ENCODE measurements at places on chromosomes 6 and 20.
A peak's percentile ranks its signal among the peaks of the same experiment; 100 is the strongest.

- no peak for DNase-seq
Observed at GRCh38 chr20:25274891-25275812, 27.3 kb downstream of the PYGB start.

GRCh38 chr20:41044409-41045062, 15.9 kb downstream of the TOP1 start:
- DNase-seq, result no peak

DNA sequence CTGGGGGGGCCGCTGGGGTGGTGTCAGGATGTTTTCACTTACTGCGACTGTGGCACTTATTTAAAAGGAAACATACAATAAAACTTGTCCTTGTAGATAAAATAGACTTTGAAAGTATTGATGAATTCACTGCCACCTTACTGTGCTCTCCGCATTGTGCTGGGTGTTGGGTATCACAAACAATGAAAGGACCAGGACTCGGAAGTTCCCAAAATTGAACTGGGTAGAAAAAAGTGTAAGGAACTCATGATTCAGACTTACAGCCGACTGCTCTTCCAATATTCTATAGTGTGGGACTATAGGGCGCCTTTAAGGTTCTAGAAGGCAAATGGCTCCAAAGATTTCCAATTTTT, 32.1 kb upstream of the ID4 start:
- DNase-seq, result no peak

GRCh38 chr6:4253604-4254231, 118.3 kb upstream of the ECI2 start:
- DNase-seq, result no peak

DNA sequence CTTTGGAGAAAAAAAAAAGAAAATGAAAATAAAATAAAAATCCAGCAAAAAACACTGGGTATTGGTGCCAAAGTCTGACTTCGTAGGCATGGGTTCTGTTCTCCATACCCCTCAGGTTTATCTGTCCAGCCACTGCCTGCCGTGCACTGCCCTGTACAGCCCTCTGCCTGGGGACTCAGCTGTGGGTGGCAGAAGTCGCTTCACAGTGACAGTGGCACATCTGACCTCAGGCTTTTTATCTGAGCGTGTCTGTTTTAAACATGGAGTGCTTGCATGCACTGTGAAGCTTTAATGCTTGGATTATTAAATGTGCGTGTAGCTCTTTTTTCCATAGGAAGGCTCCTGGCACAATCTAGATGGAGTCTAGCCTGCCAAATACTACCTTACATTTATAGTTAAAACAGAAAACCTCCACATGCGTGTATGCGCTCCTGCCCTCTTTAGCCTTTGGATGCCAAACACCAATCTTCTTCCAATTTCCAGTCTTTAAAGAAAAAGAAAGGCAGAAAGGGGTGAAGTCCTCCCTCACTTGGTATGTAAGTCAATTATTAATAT, 375.5 kb downstream of the UTRN start:
- no peak for DNase-seq

DNA sequence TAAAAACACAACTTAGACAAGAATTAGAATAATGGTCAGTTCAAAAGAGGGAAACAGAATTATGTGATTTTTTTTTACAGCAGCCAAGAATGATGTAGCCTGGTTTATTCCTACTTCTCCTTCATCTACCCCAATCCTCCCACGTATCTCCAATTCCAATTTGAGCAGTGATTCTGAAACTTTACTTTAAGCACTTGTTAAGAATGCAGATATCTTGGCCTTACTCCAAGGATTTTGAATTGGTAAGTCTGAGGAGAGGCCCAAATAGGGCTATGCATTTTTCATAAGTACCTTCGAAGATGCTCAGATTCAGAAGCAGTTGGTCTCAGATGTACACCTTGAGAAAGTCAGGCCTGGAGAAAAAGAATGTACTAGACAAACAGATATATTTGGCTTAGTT, 233.4 kb upstream of the FLRT3 start:
- DNase-seq, result no peak

- DNase-seq, result no peak
Observed at GRCh38 chr20:17698384-17698783, 1.4 kb upstream of the BANF2 start.

- DNase-seq, result no peak
Observed at GRCh38 chr6:81820980-81821379, 68.5 kb upstream of the TENT5A start.

DNA sequence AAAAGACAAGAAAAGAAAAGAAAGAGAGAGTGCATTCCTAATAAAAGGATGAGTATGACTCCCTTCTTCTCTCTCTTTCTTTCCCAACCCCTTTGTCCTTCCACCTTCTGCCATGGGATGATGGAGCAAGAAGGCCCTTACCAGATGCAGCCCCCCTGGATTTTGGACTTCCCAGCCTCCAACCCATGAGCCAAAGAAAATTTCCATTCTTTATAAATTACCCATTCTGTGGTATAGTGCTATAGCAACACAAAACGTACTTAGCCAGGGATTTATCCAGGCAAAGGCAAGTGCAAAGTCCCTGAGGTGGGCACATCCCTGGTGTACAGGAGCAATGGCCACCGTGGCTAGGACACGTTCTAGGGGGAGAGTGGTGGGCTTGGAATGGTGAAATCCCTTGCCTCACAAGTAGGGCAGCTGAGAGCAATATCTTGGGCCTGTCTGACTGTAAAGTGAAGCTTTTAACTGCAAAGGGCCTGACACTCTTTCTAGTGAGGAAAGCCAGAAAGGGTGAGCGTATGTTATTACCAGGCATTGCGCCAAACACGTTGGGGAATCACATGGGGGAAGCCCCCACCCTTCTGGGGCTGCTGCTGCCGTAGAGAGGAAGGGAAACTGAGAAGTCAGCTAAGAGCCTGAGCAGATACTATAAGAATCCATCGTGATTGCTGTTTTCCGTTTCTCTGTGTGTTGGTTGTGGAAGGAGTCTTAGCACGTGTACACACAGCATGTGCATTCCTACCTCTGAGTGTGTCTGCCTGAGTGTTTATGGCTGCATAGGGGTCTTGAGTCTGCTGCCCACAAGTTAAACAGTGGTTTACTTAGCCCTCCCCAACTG, 50.7 kb upstream of the SIRPA start:
- DNase-seq, result no peak

GRCh38 chr6:26545627-26546026, 7.5 kb downstream of the HMGN4 start:
- DNase-seq, result no peak

DNA sequence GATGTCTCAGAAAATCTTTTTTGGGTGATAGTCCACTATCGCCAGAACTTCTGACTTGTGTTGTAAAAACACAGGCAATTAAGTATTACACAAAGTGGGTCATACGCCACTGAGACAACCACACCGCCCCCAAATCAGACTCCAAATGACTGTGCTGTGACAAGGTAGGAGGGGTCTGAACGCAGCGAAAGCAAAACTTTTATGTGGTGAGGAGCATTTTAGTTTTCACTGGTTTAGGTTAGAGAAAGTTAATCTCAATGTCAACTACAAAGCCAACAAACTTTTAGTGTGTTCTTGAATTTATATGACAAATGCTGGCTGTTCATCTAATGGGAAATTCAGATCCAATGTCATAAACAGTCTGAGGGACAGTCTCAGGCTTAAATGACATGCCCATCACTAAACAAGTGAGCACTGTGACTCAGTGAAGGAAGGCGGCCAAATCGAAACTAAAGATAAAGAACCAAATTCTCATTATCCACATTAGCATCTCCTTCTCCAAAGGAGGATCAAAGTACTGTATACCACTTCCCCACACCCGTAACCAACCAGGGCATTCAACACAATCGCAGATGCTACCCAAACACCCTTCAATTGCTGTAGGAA, 186.7 kb downstream of the GJA10 start:
- no peak for DNase-seq

DNA sequence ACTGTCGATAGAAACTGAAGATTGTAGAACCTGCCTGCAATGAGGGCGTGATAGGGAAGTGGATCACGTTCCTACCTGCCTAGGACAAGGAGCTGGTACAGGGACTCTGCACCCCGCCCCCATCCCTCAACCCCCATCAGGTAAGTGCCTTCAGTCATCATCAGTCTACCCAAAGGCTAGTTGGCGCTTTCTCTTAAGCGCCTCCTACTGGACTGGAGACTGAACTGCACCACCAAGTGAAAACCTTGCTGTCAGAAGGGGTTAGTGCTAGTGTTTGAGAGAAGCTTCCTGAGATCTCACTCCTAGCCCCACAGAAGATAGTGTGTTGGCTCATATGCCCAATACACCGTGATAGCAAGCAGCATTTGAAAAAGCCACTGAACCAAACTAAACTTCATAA, 706.5 kb upstream of the MAN1A1 start:
- DNase-seq, result no peak

DNA sequence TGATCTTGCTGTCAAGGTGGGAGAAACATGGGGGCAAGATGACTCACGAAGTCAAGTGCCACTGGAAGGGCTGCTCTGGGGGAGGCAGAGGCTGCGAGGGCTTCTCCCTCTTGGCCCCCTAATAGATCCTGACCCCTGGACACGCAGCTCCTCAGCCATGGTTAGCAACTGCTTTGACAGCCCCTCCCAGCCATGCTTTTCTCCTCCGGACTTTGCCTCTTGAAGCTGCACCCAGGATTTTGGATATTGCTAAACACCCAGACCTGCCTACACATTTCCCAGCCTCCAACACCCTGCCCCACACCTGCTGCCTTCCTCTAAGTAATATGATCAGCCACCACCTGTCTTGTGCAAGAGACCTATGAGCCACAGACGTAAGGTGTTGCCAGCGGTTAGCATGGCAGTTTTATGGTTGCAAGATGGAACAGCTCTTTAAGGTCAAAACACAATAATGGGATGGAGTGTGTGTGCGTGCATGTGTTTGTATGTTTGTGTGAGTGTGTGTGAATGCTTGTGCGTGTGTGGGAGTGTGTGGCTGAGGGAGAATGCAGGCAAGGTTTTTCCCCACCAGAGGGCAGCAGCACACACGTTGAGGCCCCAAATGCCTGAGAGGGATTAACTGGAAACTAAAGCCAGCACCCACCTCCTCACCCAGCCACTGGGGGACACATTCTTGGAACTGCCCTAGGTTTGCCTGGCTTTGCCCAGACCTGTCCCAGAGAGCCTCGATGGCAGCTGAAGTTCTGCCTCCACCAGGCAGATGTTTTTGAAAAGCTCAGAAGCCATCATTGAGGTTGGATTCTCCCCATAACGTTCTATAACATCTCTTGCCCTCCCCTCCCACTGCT, 2.5 kb downstream of the IP6K3 start:
- DNase-seq, result peak; percentile 55

DNA sequence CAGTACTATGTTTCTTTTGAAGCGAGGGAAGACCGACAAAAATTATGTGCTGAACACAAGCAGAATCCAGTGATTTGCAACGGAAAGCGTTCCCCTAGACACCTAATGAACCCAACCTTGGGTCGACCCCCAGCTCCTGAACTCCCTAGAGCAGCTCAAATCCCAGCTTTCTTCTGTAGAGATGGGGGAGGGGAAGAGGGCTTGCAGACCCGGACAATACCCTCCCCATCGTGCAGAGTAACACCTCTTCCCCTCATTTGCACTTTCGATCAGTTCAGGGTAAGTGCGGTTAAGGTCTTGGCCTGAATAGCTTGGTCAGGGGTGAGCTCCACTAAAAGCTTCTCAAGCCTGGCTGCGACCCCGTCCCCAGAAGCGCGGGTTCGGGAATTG, 404 bp downstream of the CEP162 start:
- DNase-seq, result no peak

GRCh38 chr6:144478483-144478882, 193.3 kb downstream of the UTRN start:
- no peak for DNase-seq

- DNase-seq, result no peak
Observed at GRCh38 chr6:81755551-81755950, 3.1 kb upstream of the TENT5A start.

DNA sequence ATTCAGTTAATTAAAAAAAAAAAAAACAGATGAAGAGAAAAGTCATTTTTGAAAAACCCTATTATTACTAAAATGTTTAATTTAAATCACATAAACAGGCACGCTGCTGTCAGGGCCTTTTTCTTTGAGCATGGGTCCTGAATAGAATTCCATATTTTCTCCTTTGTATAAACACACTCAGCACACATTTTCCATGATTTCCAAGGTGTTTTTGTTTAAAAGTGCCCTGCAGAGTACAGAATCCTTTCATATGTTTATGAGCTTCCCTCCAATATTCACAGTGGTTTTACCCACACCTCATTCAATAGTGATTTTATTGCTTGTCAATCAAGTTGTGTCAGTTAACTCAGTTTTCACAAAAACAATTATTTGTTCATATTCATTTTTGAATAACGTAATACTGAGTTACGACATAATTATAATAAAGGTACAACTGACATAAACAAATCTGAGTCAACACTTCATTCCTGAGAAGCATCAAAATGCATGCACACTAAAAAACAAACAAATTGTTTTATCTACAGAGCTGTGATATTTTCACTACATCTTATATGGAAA, 15.2 kb downstream of the SLC35B3 start:
- DNase-seq, result no peak

DNA sequence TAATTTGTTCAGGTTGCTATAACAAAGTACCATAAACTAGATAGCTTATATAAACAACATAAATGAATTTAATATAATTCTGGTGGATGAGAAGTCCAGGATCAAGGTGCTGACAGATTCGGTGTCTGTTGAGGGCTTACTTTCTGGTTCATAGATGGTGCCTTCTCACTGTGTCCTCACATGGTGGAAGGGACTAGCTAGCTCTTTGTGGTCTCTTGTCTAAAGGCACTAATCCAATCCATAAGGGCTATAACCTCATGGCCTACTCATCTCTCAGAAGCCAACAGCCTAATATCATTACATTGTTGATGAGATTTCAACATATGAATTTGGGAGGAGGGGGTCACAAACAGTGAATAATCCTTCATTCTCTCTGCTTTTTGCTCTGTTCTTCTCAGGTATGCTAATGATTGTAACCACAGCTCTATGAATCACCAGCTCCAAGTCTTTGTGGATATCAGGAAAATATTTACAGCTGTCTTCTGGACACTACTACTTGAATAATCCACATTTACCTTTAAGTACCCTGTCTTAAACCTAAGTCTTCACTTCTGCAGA, 122.3 kb downstream of the NKAIN2 start:
- no peak for DNase-seq

GRCh38 chr20:38326309-38326708, 20.0 kb upstream of the LBP start:
- no peak for DNase-seq

GRCh38 chr6:48098923-48099322, 12.1 kb downstream of the PTCHD4 start:
- DNase-seq, result no peak

DNA sequence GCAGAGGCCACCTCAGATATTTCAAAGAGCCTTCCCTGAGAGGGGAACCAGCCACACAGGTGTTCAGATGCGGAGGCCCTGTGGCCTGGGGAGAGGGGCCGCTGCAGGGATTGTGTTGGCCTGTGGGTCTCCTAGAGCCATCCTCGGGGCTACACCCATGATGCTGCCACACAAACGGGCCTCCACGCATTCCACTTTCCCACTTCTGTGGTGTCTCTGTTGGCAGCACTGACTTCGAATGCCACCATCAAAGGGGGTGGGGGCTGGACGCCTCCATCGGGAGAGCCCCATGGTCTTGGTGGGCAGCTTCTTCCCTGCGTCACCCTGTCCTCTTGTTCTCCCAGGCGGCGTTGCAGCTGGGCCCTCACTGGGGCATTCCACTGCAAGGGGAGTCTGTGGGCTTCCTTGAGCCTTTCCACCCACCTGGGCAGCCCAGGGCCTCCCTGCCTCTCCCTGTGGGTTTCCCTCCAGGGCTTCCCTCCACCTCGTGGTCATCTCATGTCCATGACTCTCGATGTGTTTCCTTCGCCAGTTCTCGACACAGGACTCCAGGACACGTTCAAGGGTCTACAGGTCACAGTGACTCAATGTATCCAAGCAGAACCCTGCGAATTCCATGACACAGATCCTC, 145.5 kb downstream of the ERMARD start:
- DNase-seq, result no peak

All from stimulated activated CD8-positive, alpha-beta memory T cell treated with anti-CD3 and anti-CD28 coated beads, Interleukin-4, amount 100 ng/mL, for 4 hours (primary cell).